ENCODE measurements at places on chromosomes 16 and 17.

GRCh38 chr17:74677558-74678466 lies 34.9 kb downstream of the CD300LF start:
- DNase-seq, result peak; percentile 88

GRCh38 chr16:24013864-24014645 lies 178.3 kb downstream of the PRKCB start:
- DNase-seq, result no peak

- no peak for DNase-seq
These were observed 11.3 kb upstream of the USP31 start for GRCh38 chr16:23160574-23160973.

DNA sequence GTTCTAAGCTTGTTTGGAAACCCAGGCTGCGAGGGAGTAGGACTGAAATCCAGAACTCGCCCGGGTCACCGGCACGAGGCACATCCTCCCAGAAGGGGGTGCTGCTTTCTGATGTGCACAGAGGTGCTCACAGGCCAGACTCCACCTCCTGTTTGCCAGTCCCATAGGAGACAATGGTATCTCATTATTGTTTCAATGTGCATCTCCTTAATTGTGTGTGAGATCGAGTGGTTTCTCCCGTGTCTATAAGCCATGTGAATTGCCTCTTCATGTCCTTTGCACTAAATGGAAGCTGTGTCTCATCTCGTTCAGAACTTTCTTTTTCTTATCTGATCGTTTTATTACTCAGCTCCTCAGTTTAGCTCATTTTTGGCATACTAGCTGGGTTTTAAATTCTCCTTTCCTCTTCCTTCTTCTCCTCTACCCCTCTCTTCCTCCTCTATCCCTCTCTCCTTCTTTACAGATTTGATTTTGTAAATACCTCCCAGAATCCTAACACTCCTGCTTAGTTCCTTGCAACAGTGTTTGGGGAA lies 32.1 kb upstream of the PRKCB start:
- DNase-seq, result no peak

DNA sequence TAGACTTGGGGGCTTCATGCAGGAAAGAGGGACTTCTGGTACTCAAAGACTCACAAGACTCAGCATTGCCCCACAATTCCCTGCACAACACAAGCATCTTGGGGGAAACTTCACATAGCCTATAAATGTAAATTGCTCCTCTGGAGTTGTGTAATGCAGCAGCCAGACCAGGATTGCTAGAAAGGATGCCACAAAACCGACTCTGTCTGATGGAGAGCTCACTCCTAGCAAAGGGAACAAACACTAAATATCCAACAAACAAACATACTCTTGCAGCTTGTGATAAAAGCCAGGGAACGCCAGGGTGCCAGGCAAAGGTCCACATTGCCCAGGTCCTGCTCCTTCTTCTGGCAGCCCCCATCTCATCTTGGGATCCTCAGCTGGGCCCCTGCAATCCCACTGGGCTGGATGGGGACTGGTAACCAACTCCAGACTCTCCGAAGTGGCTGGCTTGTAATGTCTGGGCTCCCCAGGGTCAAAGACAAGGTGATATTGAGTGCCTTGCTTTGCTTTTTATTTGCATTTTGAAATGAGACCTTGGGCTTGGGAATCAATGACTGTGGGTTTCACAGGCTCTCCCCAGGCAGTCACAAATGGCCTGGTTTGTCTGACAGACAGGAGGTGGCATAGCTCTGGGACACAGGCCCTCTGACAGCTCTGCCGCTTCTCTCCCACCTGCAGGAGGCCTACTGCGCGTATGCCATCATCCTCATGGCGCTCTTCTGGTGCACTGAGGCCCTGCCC lies 15.3 kb downstream of the SLC13A2 start:
- no peak for DNase-seq

GRCh38 chr16:79429381-79430190 lies 171.0 kb downstream of the MAF start:
- no peak for DNase-seq

DNA sequence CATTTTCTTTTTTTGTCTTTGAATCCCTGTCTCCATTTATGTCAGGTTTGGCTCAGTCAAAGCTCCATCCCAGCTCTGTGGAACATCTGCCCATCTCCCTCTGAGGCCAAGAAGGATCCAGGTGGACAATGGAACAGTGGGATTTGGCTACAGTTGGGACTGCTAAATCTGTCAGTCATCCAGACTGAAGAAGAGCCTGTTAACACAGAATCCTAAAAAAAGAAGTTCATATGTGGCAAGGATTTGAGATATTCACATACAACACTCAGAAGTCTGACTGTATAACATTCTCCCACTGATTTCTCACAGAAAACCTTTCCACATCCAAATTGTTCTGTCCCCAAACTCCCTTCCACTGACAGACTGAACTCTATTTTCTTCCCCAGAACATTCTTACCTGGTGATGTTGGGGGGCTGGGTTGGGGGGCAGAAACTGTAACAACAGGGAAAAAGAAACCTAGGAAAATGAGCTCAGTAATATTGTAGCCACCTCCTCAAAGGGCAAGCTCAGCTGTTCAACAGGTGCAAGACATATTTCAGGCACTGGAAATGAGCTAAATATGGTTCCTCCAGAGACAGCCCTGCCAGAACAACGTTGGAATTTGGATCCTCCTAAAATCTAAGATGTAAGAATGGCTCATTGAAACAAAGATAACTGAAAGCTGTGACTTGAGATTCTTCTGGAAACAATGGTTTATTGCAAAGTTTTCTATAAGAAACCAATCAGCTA lies 301.5 kb upstream of the CDH5 start:
- DNase-seq, result no peak

- DNase-seq, result peak; percentile 70
These were observed 92.1 kb upstream of the GSE1 start for GRCh38 chr16:85520853-85521521.

DNA sequence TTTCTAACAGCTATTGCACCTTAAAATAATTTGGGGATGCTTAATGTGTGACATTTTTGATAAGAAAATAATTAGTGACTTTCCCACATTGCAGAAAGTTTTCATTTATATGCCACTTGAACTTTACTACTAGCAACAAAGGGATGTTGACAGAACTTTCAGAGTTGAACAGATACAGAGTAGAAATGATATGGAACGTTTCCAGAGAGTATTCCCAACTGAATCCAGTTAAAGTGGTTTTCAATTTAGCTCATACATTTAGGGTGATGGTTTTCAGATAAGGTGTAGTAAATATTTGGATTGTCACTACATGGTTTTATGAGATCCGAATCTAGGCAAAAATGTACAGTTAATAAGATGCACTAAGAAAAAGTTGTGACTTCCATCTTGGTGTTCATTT lies 17.3 kb downstream of the MAP2K4 start:
- no peak for DNase-seq

GRCh38 chr17:74211912-74212208 lies 1.5 kb upstream of the TTYH2 start:
- DNase-seq, result no peak

DNA sequence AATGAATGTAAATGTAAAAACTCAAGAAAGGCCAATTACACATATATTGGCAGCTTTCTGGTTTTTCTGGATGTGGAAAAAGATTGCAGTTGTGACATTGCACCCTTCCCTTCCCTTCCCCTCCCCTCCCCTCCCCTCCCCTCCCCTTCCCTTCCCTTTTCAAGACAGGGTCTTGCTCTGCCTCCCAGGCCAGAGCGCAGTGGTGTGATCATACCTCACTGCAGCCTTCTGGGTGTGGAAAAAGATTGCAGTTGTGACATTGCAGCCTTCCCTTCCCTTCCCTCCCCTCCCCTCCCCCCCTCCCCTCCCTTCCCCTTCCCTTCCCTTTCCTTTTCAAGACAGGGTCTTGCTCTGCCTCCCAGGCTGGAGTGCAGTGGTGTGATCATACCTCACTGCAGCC lies 41.7 kb downstream of the PIK3R5 start:
- DNase-seq, result no peak

DNA sequence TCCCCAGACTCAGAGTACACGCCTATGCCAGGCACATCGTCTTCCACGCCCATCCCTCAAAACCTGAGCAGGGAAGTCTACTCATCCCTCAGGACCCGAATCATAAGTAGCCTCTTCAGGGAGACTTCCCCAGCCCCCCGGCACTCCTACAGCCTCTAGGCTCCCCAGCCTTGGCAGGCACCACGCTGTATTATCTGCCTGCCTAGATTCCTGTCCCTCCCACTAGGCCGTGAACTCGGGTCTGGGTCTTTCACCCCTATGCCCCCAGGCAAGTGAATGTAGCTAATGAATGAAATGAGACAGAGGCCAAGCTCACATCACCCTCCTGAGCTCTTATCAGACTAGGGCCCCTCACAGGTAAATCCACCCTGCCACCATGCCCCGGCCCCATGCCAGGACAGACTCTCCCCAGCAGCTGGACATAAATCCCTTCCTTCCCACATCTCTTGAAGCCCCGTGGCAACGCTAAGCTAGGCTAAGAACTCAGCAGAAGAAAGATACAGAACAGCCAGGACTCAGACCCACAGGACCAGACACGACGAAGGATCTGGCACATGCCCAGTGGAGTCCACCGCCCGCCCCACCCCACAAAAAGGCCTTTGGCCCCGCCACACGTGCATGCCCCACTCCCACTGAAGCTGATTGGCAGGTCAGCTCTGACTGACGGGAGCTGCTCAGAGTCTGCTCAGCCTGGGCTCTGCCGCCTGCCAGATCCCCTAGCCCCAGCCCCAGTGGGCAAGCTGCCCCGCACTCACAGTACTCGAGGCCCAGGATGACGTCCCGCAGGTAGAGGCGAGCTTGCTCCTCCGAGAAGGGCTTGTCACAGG lies 13.0 kb downstream of the CAMKK1 start:
- DNase-seq, result no peak

GRCh38 chr17:43434902-43435319 lies 36.1 kb downstream of the ARL4D start:
- DNase-seq, result no peak

DNA sequence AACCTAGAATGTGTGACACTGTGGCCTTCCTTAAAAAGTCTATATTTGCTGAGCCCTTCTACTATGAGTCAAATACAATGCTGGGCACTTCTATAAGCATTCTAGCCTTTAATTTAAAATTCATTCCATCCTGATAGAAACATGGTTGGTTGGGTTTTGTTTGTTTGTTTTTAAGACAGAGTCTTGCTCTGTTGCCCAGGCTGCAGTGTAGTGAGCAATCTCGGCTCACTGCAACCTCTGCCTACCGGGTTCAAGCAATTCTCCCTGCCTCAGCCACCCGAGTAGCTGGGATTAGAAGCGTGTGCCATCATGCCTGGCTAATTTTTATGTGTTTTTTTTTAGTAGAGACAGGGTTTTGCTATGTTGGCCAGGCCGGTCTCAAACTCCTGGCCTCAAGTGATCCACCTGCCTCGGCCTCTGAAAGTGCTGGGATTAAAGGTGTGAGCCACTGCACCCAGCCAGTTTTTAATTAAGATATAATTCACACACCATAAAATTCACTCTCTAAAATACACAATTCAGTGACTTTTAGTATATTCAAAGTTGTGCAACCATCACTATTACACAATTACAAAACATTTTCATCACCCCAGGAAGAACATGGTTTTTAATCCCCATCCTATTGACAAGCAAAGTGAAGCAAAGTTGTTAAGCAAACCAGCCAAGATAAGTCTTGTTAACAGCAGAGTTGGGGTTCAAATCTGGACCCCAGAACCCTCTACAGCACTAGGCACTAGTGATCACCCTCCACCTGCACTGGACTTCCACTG lies 42.8 kb downstream of the CMTM4 start:
- DNase-seq, result no peak

DNA sequence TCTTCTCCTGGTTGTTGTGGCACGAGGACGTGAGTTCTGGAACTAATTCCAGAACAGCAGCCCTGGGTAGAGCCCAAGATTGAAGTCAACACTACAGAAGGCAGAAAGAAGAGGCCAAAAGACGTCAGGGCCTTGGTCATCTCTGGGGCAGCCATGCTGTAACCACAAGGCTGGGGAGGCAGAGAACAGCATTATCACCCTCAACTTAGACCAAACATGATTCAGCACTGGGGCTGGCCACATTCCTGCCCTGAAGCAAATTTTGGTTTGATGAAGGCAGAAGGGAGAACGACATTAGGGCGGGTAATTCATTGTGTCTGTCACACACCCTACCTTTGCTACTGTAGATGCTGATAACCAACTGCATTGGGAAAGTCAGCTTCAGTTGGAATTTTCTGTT lies 9.7 kb upstream of the ALOX15B start:
- DNase-seq, result no peak

DNA sequence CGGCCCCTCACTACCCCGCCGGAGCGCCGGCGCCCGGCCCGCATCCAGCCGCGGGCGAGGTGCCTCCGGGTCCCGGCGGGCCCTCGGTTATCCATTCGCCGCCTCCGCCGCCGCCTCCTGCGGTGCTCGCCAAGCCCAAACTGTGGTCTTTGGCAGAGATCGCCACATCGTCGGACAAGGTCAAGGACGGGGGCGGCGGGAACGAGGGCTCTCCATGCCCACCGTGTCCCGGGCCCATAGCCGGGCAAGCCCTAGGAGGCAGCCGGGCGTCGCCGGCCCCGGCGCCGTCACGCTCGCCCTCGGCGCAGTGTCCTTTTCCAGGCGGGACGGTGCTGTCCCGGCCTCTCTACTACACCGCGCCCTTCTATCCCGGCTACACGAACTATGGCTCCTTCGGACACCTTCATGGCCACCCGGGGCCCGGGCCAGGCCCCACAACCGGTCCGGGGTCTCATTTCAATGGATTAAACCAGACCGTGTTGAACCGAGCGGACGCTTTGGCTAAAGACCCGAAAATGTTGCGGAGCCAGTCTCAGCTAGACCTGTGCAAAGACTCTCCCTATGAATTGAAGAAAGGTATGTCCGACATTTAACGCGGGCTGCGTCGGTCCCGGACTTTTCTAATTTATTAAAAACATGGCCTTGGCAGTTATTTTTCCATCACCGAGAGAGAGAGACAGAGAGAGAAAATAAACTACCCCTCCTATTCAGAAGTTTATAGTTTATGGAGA lies 2.8 kb downstream of the IRX5 start:
- DNase-seq, result no peak

DNA sequence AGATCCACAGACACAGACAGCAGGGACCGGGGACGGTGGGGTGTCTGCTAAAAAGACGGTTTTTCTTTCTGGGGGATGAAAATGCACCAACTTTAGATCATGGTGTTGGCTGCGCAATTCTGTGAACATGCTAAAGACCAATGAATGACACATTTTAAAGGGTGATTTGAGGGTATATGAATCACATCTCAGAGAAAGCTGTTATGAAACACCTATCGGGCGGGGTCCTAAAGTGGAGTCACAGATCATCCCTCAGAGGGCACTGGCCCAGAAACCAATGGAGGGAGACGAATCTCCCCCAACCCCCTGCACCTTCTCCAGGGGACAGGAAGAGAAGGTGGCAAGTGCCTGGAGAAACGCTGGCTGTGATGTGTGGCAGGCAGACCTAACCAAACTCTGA lies 26.0 kb downstream of the KLHDC4 start:
- no peak for DNase-seq

- no peak for DNase-seq
These were observed 128.7 kb downstream of the PRKCA start for GRCh38 chr17:66430846-66431795.

Data from NCI-H510A treated with DMSO at 0.1 percent for 48 hours (cell line).